ENCODE measurements at places on chromosomes 5 and 9.

- no peak for DNase-seq
These were observed 465.0 kb downstream of the TAF11L14 start for GRCh38 chr5:18099261-18099660.

DNA sequence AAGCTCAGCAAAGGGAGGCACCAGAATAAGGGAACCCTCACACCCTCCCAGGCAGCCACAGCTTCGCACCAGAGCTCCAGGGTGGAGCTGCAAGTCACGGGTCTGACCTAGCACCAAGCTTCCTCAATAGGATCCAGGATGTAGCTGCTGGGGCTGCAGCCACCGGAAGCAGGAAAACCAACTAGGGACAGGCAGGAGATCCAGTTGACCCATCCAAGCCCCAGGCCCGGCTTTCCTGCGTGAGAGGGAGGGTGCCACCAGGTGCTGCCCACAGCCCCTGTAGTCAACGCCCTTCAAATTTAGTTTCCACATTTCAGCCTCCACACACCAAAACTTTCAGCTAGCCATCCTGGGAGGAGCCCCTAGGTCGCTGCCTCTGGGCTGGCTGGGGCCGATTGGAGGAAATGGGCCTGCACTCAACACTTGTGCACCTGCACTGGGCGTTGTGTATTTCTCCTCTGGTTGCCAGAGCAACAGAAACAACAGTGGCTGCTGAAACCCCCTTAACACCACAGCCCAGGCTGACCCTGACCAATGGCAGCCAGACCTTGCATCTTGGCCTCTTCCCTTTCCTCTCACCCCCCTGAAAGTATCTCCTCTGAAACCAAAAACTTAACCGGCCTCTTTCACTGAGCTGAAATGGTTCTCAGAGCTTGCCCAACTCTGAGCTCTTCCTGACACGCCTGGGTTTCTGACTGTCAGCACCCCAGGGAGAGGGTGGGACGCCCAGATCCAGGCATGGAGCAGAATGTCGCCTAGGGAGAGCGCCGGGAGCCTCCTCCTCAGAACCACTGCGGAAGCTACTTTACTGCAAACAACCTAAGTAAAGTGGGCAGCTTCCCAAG is 226.5 kb upstream of the MAP3K1 start:
- DNase-seq: peak; percentile 78

- no peak for DNase-seq
These were observed 311.9 kb upstream of the ANKH start for GRCh38 chr5:15183520-15183919.

- no peak for DNase-seq
These were observed 329.3 kb upstream of the TLE4 start for GRCh38 chr9:79242489-79242888.

DNA sequence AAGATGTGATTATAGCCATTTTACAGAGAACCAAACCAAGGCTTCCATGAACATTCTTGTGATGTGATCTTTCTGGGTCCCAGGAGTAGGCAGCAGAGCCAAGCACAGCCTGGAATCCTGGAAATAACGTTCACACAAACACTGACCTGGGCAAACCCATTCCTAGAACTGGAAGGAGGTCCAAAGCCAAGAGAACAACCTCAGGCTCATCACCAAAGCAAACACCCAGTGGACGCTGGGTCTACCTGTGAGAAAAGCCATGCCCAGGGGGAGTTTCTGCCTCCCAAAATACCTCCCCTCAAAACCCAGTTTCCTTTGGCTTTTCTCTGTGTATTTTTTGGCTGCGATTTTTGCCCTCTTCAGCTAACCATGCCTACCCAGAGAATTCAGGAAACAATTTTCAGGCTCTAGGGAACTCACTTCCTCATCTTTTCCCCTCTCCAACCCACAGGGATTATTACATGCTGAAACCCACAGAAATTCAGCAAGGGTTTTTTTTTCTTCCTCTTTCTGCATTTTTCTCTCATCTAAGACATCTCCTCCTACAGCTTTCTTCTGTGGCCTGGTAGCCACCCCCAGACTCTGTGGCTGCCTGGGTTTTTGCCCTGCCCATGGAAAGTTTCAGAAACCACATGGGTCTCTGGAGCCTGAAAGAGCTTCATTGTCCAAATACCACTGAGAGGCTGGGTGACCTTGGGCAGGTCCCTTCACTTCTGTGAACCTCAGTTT is 75.0 kb downstream of the TNC start:
- DNase-seq: no peak

- DNase-seq: no peak
These were observed 23.4 kb downstream of the WNT8A start for GRCh38 chr5:138107213-138107612.

DNA sequence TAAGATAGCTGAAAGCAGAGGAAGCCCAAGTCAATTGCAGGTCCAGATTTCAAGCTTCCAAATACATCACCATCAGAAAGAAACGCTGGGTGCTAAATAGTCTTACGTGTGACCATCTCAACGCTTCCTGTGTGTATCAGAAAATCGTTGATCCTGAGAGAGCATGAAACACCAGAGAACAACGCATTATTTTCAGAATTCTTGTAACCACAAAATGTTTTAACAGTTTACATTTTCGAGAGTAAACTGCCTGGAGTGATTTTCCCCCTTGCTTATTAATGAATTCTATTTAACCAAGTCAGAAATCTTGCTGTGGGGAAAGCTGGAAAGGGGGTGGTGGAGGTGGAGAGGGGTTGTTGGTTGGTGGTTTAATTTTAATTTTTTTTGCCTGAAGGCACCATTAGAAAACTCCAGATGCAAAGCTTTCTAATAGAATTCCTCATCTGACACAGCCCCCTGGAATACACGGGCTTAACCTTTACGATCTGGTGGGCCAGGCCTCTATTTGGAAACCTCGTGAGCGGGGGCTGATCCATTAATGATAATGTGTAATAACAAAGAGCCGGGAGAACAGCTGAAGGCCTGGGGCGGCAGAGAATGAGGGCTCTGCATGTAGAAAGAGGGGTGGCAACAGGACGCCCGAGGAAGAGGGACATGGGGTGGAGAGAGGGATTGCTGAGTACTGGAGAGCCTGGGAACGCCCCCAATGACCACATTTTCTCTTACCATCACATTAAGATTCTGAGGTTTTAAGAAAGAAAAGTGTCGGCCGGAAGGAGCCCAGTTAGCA is 124.5 kb upstream of the NFIB start:
- no peak for DNase-seq

DNA sequence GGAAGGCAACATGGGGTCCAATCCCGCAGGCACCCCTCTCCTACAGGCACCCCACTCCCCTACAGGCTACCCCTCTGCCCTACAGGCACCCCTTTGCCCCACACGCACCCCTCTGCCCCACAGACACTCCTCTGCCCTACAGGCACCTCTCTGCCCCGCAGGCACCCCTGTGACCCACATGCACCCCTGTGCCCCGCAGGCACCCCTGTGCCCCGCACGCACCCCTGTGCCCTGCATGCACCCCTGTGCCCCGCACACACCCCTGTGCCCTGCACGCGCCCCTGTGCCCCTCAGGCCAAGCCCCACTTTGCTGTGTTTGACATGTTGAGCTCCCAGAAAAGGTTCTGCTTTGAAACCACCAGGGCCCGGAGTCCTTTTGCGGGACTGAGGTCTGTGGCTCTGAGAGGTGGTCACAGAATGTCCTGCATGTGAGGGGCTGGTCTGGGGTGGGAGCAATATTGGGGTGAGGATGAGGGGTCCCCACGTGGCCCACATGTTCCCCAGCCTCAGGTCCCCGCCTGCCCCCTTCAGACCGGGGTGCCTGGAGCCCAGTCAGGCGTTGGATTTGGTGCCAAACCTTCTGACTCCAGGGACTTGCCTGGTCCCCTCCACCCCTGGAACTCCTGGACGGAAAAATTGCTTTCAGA is 616 bp upstream of the QRFP start:
- no peak for DNase-seq

GRCh38 chr9:130535818-130536521 is 43.4 kb upstream of the FUBP3 start:
- DNase-seq: peak; percentile 49

DNA sequence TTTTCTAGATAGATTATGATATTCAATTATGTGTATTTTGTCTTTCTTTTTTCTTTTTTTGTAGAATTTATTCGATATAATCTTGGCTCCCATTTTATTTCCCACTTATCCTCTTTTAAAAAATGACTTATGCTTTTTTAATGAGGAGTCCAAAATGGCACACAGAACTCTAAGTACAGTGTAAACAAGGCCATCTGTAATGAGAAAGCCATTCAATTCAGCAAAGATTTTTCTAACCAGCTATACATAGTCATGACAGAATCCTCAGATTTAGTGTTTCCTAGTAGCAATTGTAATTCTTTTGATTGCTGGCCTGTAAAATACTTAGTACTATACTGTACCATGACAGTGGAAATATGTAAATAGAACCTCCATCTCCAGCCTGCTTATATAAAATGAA is 651.4 kb downstream of the RAB3C start:
- no peak for DNase-seq

DNA sequence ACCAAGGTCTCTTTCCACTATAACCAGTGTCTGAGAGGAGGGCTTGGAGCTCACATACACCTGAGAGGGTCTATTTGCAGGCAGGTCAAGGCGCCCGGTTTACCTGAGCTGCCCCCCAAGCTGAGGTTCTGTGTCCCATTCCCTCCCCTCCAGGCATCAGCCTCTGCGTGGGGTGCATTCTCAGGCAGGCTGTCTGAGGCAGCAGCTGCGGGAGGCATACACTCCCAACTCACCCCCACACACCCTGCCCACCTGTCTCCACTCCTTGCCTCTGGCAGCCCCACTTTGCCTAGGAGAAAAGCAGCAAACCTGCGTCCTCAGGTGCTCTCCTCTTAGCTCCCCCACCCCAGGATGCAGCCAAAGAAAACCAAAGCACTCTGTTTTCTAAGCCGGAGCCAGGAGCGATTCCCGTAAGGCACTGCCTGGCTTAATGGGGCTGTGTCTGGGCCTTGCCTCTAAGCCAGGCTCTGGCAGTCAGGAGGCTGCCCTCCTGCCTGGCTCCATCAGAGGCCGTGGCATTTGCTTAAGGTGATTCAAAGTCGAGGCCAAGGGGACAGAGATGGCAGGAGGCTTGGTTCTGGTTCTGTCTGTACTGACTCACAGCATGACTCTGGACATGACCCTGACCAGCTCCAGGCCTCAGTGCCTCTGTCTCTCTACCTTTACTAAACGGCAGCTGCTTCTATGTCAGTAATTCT is 139.2 kb upstream of the TRIM32 start:
- DNase-seq: no peak

GRCh38 chr5:145949474-145949873 is 13.1 kb downstream of the SH3RF2 start:
- DNase-seq: no peak

DNA sequence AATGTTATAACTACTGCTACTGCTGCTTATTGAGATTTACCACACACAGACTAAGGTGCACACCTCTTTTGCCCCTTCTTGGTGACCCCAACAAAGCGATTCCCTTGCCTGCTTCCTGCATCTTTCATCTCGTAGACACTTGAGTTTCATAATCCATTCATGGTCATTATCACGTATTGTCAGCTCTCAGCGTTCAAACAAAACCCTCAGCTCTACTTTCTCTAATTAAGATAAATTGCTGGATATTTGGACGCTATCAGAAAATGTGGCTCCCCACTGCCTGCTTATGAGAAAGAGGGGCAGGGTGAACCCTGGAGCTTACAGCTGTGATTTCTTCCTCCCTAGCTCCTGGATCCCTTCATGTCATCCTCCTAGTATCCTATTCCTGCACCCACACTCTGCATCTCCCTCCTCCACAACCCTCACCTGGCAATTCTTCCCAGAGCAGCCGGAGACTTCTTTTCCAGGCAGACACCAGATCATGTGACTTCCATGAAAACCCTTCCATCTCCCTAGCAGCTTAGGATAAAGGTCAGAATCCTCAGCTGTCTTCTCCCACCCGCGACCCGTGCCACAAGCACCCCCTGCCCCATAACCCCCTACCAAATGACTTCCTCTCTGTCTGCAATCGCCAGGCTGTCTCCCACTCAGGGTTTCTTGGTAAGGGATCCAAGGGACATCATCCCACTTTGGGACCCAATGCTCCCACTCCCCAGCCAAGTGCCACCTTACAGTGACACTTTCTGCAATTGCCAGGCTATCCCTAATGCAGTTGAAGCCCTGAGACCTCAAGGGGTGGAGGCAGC is 146.5 kb downstream of the NSG2 start:
- DNase-seq: no peak

DNA sequence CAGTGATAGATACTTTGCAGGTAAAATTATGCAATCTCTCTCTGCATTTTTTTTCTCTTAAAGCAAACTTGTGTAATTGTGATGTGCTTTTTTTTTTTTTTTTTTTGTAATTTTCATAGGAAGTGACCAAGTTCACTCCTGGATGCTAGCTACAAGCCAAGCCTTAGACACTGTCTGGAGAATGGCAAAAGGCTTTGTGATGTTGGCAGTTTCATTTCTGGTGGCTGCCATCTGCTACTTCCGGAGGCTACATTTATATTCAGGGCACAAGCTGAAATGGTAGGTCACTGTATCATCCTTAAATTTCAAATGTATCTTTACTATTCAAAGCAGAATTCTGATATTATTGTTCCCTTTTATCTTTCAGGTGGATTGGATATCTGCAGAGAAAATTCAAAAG is 19.3 kb downstream of the OTULINL start:
- no peak for DNase-seq

DNA sequence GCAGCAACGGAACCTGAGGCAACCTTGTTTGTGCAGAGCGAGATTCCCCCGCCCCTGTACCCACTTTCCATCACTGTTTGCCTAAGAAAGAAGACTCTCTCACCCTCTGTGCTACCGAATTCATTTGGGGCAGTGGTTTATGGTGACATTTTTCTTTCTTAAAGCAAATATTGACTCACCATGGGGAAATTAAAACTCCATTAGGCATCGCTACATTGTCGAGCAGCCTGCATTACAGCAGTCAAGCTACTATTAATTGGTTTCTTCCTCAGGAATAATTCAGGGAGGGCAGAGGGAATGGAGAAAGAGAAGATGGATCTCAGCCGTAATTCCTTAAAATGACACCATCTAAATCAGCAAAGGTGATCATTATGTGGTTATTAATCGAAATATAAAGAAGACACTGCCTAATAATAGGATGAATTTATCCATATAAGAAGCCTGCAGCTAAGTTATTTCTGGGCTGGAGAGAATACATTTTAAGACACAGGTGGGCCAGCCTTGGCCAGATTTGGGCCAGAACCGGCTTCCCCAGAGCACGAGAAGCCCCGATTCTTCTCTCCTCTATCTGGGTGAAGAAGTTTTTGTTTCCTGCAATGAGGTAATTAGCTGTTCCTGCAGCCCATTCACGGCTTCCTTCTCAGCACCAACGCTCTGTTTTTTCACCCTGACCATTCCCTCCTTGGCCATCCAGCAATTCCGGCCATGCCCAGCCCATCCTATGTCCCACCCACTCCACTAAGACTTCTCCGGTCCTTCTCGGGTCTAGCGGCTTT is 16.8 kb downstream of the CFAP77 start:
- DNase-seq: no peak

DNA sequence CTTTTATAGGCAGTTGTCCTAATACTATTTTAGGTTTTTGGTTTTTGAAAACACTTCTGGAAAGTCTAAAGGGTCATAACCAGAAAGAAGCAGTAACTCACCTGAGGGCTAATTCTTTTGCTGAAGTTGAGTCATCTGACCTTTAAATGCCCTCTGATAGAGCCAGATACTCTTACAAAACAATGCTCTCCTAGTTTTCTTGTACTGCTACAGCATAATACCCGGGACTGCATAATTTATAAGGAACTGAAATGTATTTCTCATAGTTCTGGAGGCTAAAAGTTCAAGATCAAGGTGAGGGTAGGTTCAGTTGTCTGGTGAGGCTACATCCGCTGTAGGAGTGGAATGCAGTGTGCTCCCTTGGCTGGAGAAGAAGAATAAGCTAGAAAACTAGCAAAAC is 670.3 kb downstream of the TLE4 start:
- DNase-seq: no peak

- DNase-seq: no peak
These were observed 89.2 kb downstream of the TEK start for GRCh38 chr9:27198190-27198589.

- DNase-seq: no peak
These were observed 329.4 kb downstream of the ARHGEF28 start for GRCh38 chr5:73955271-73955846.

Measured in left ventricle myocardium superior (tissue), 1 donor.